ENCODE measurements at places on chromosomes 5 and 9. TPM values are rescaled to one million over a fixed set of nuclear protein-coding genes. Genes with fewer than 3 reads are reported as not detected.
A peak's percentile ranks its signal among the peaks of the same experiment; 100 is the strongest.

Gene P4HA2
- total RNA-seq: 78.4 TPM

GRCh38 chr5:151030056-151030336 is 9.6 kb downstream of the GPX3 start:
- no peak for DNase-seq

Gene CACNA1B
- total RNA-seq: 0.56 TPM

DNA sequence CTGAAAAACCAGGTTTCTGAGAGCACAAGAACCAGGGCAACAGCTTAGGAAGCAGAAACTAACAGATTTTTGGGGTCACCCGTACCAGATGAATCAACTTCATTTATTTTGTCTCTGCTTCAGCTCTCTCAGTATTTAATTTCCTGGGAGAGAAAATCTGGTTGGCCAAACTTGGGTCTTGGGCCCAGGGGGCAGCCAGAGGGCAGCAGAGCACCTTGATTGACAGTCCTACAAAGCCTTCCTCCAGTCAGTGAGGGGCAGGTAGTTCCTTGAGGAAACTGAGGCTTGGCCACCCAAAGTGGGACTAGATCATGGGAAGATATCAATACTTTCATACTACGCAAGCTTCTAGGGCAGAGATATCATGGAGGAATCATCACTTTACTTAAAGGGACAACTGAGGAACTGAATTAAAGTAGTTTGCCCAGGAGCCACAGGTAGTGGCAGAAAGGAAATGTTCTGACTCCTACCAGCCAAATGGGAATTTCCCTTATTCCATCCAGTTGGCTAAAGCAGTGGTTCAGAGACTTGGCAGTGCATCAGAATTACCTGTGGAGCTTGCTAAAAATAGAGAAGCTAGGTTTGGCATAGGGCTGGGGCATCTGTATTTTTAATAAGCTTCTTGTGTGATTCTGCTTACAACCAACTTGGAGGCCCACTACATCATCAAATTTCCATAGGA is 21.5 kb upstream of the ARHGAP26 start:
- no peak for DNase-seq

DNA sequence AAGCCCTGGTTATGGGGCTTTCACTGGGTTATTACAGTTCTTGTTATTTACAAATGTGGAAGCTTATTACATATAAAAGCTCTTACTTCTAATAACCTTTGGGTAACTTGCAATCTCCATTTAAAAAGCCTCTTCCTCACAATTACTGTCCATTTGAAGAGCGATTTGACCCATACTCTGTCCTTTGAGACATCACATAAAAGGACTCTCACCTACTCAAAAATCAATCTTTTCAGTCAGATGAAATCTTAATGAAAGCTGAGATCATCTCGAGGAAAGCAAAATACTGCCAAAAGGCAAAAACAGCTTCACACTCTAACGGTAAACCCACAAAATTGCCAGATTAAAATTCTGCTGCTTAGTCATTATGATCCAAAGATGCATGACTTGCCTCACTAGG is 29.8 kb downstream of the ELAVL2 start:
- no peak for DNase-seq

DNA sequence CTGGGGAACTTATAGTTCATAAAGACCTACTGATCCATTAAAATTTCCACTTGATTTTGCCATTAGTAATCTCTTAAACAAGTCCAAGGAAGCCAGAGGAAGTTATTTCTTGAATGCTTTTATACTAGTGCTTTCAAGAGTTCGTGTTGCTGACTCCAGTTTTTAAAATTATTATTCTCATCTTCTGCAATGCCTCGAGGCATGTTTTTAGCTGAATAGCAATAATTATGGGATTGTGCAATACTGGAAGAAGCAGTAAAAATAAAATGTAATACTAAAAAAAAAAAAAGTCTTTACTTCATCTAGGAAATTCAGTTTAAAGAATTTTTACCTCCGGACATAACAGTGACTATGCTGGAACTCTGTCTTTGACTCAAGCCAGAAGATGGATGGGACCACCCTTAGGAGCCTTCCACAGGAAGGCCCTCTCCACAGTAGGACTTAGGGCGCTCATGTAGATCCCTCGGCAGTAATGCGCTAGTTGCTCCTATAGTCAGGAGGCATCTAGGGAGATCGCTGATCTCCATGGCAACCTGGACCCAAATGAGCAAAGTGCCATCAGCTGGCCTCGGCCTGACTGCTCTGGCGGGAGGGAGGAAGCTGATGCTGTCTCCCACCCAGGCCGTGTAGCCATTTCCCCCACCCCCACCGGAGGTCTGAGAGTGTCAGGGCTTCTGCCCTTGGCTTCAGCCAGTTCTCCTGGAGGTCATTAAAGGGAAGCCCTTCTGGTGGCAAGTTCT is 56.7 kb downstream of the DAPK1 start:
- DNase-seq: no peak

- DNase-seq: no peak
These were observed 350 bp upstream of the ECPAS start for GRCh38 chr9:111484572-111484894.

DNA sequence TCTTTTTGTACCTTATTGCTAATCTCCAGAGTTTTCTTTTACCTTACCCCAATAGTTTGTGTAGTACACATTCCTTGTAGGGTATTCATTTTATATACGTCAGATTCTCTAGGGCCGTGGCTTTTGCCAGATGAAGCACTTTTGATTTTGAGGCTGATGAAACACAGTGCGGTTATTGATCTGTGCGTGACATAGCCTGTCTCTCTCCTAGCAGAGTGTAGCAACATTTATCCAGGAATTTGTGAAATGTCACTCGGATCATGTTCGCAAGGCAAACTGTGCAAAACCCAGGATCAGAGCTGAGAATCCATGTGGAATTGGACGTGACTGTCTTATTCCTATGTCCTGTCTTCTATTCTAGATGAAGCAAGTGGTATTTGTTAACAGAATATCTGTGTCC is 142.0 kb upstream of the SH3GL2 start:
- DNase-seq: no peak

Gene ZNF366
- 9.1 TPM for total RNA-seq

DNA sequence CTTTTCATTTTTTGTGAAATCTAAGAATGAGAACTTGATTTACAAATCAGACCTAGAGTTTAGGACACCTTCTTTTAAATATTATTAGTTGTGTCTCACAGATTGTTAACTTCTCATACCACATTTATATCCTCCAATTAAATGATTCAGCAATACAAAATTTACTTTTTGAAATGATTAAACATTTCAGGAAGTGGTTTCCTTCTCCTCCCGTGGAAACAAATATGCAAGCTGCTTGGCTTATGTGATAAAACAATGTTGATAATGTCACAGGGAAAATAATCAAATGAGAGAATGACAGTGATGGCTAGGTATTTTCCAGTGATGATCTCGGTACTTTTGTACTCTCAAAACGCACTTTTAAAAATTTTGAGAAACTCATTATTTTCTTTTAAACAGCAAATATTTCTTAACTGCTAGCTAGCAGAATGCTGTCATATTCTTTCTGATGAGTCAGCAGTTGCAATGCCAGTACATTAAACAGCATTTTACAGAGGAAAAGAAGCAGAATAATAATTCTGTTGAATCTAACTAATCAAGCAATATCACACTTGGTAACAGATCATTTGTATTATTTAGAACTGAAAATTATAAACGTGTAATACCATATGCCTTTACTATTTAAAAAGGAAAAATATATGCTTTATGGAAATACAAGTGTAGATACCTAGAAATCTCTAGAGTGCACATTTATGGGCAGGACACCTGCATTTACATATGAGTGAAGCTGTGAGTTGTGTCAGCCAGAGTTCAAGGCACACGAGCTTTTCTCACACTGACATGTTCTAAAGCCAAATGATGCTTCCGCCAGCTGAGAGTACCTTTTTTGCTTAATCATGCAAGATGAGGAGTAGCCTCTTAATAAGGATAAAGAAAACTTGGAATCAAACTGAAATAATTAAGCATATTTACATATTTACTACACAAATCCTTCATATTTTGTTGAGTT is 53.6 kb upstream of the CDH18 start:
- no peak for DNase-seq

Gene SLC6A19
- total RNA-seq: not detected

DNA sequence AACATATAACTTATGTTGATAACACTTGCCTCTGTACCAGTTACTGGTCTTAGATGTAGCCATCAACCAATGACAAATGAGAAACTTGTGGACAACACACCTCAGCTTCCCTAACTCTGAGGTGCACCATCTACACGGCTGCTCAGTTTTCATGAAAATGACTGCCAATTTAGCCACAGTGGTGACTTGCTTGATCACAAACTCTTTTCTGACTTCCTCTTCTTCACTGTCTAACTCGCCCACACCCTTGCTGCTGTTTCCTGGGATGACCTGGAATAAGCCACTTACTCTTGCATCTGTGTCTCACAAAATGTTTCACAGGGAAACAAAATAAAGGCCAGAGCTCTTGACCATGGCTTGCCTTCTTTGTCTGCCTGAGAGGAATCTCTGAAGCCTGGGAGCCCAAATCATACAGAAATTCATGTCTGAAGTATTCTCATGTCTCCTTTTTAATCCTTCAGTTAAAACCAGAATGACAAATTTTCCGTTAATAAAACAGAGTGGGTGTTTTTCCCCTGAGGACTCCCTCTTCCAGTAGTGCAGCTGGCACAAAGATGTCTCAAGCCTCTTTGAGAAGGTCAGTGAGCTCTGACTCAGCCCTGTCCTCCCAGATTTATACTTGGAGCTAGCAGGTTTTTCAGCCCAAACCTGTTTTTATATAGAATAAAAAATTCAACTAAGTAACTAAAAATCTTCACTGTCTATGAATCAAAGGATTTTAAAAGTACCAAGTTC is 126.5 kb upstream of the PAM start:
- peak; percentile 20 for DNase-seq

Gene TIMD4
- total RNA-seq: 0.37 TPM

DNA sequence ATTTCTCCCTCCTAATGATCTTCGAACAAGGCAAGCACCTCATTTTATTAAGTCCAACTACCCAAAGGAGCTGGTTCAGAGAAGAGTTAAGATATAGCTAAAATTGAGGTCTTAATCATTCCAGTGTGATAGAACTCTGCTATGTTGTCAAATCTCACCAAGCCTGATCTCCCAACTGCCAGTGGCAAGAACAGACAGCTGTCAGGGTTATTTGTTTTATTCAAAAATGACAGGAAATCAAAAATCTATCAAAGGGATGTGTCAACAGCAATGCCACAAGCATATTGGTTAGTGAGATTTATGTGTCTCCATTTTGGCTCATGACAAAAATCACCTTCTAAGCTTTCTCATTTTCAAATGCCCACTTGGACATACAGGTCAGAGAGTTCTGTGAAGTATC is 74.5 kb downstream of the PRELID2 start:
- DNase-seq: no peak

DNA sequence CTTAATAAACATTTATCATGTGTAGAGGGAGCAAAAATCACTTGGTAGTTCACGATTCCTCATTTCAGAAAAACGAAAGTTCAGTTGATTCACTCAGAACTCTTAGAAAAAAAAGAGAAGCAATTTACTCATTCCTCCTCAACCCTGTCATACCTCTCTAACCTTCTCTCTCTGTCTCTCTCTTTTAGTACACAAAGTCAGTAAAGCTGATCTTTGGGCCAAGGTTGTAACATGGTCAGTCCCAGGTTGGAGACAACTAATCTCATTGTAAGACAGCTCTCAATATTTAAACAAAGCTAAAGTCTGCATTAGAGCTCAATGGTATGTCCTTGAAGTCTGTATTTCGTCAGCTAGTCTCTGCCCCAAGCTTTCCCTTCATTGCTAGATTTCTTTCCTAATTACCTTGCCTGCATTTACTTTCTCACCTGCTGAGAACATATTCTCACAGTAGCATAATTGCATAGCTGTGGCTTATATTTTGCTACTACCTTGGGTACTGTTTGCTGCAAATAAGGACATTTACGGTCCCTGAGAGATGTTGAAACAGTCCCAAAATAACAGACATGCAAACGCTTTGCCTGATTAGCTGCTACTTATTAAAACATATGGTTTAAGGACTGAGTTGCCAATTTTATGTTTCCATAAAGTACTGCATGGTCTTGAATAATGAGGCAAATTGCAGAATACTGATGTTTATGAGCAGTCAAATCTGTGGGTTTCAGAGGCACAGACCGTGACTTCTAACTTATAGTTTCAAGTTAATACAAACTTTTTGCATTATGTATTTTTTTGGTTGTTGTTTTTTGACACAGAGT is 138.3 kb downstream of the GPBP1 start:
- DNase-seq: no peak

GRCh38 chr5:108101130-108101529 is 280.8 kb downstream of the FBXL17 start:
- DNase-seq: peak; percentile 31

- no peak for DNase-seq
These were observed 65.5 kb downstream of the SYK start for GRCh38 chr9:90867101-90867500.

Gene CLIC3
- 2.6 TPM for total RNA-seq

DNA sequence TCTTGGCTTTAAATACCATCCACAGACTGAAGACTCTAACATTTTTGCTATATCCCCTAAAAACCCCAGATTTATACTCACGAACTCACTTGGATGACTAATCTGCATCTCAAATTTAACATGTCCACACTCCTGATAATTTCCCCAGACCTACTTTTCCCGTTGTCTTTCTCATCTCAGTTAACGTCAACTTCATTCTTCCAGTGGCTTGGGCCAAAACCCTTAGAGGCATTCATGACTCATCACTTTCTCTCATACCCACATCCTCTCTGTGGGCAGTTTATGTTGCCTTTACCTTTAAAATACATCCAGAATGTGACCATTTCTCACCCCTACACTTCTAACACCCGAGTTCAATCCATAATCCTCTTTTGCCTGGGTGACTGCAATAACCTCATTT is 96.7 kb downstream of the EDIL3 start:
- no peak for DNase-seq

- no peak for DNase-seq
These were observed 446.7 kb upstream of the ACTBL2 start for GRCh38 chr5:57929271-57929670.

Gene FGFR4
- 0.92 TPM for total RNA-seq

DNA sequence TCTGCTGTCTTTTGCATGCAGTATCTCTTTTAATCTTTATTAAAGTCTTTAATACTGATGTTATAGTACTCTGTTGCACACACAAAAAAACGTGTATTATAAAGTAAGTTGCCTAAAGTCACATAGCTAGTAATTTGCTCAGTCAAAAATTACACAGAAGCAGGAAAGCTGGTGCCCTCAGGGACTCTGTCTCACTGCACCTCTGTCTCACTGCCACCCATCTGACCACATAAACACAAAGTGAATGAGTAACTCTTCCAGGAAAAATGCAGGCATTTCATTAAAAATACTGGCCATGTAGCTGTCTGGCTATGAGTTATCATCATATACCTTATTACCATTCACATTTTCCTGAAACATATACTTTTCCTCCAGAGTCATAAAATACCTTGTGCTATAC is 591.7 kb downstream of the CSNK1G3 start:
- DNase-seq: no peak

DNA sequence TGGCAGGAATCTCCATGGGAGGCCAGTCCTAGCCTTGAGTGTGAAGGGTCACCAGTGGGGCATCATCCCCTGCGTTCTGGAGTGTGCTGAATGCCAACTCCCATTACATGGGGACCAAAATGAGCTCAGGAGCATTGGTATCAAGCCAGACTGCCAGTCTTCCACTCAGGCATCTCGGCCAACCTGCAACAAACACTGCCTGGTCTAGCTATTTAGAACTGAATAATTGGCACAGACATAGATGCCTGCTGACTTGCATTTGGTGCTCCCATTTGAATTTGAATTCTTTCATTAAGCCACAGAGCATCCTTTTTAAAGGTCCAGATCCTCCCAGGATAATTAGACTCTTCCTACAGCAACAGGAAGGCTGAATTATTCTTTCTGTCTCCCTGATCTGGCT is 116.6 kb upstream of the ABCA1 start:
- no peak for DNase-seq

Gene CER1
- not detected for total RNA-seq

- no peak for DNase-seq
These were observed 511.9 kb downstream of the CCDC171 start for GRCh38 chr9:16064771-16065170.

Measured in left cardiac atrium (tissue), 4 donors.